ENCODE measurements at places on chromosomes 5 and 9. TPM values are rescaled to one million over a fixed set of nuclear protein-coding genes. Genes with fewer than 3 reads are reported as not detected.

GRCh38 chr5:69317391-69317790 is 15.2 kb downstream of the CCDC125 start:
- H3K4me3 ChIP-seq = no peak overlapping the region
- no peaks in the 10 kb centered on the region for H3K4me1 ChIP-seq
- H3K36me3 ChIP-seq = no peaks in the 10 kb centered on the region
- no peak overlapping the region for H3K27ac ChIP-seq
- no peaks in the 10 kb centered on the region for H3K27me3 ChIP-seq

GRCh38 chr5:98605426-98605825 is 168.0 kb upstream of the RGMB start:
- H3K4me3 ChIP-seq = no peak overlapping the region
- H3K36me3 ChIP-seq = no peaks in the 10 kb centered on the region
- H3K27ac ChIP-seq = no peak overlapping the region
- H3K27me3 ChIP-seq = no peaks in the 10 kb centered on the region

DNA sequence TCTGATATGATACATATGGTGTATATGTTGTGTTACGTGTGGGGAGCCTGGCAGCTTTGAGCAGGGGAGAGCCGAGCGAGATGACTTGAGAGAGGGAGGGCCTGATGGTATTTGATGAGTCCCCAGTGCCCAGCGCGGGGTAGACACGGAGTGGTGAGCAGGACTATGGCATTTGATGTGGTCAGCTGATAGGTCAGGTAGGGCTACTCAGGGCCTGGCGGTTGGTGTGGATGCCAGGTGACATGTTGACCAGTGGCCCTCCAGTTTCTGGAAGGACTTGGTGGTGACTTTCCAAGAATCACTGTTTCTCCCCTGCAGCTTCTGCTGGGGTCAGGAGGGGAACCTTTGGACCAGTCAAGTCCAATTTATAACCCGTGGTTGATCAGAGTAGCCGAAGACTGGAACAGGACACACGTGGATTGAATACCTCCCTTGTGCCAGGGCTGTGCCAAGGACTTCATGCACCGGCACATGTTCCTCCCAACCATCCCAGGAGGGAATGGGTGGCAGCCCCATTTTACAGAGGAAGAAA is 148.8 kb downstream of the RGS3 start:
- H3K4me1 ChIP-seq = no peaks in the 10 kb centered on the region
- DNase-seq = no peak
- H3K36me3 ChIP-seq = no peaks in the 10 kb centered on the region
- no peak overlapping the region for H3K27ac ChIP-seq

DNA sequence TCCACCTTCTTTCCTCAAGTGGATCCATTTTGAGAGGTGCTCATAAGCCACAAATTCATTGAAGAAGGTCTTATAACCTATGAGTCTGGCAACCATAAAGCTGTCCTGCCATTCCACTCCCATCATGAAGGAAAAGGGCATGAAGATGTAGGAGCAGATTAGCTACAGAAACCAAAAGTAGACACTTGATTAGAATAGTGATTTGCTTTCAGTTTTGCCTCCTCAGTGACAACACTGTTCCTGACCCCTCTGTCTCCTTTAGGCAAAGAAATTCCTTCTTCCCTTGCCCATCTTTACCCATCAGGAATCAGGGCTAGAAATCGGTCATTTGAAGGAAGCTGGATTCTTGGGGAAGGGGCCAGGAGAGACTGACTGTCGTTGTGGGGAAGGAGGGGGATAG is 55.2 kb downstream of the SLC28A3 start:
- no peaks in the 10 kb centered on the region for H3K36me3 ChIP-seq
- H3K27ac ChIP-seq = no peak overlapping the region
- no peaks in the 10 kb centered on the region for H3K4me1 ChIP-seq
- no peak overlapping the region for H3K4me3 ChIP-seq
- DNase-seq = no peak

- H3K4me1 ChIP-seq = no peaks in the 10 kb centered on the region
- H3K27ac ChIP-seq = no peak overlapping the region
- H3K36me3 ChIP-seq = no peaks in the 10 kb centered on the region
- DNase-seq = no peak
Observed at GRCh38 chr9:83020864-83021263, 42.1 kb downstream of the RASEF start.

DNA sequence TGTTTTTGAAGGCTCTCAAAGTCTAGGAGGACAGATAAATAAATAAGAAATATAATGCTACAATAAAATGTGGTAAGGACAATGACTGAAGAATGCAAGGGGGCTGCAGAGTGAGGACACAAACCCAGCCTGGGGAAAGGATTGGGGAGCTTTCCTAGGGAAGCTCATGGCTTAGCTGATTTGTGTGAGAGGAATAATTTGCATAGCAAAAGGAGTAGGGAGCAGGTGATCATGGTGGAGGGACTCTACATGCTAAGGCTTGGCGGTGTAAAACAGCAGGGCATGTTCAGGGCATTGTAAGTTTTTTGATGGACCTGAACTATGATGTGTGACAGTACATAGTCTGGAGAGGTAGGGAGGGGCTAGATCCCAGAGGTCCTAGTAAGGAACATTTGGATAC is 49.5 kb upstream of the CLINT1 start:
- H3K36me3 ChIP-seq = no peaks in the 10 kb centered on the region
- H3K27ac ChIP-seq = no peak overlapping the region
- H3K4me1 ChIP-seq = no peaks in the 10 kb centered on the region
- H3K4me3 ChIP-seq = no peak overlapping the region
- H3K27me3 ChIP-seq = no peaks in the 10 kb centered on the region

DNA sequence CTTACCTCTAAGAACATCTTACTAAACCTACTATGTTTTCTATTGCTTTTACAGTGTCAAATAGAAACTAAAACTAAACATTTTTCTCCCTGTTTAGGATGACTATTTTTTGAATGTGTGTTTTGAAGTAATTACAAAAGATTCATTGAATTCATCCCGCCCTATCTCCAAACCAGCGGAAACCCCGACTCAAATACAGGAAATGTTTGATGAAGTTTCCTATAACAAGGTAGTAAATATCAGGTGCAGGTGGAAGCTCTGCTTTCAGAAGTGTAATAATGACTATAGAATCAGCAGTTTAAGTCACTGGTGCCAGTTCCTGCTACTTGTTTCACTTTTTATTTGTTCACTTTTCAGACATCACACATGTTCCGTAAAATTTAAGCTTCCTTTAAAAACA is 20.0 kb downstream of the ERAP2 start:
- peak overlapping the region; percentile 36 for H3K4me3 ChIP-seq
- peaks cover 6% of the 10 kb centered on the region for H3K4me1 ChIP-seq
- H3K36me3 ChIP-seq = peaks cover 41% of the 10 kb centered on the region
- peak overlapping the region; percentile 69 for H3K27ac ChIP-seq
- DNase-seq = peak; percentile 74
- H3K27me3 ChIP-seq = no peaks in the 10 kb centered on the region

DNA sequence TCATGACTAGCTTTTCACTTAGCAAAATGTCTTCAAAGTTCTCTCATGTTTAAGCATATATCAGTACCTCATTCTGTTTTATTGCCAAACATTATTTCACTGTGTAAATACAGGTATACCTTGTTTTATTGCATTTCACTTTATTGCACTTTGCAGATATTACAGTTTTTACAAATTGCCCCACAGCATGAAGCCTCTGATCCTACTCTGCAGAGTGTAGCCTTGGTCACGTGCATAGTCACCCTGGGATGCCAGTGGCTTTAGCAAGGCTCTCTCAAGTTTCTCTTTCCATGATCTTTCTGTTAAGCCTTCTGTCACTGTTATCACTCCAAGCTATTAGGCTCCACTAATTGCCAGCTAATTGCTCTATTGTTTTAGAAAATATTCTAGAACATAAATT is 182.2 kb upstream of the GRIA1 start:
- no peak overlapping the region for H3K4me3 ChIP-seq
- no peak for DNase-seq
- H3K4me1 ChIP-seq = no peaks in the 10 kb centered on the region
- no peak overlapping the region for H3K27ac ChIP-seq

DNA sequence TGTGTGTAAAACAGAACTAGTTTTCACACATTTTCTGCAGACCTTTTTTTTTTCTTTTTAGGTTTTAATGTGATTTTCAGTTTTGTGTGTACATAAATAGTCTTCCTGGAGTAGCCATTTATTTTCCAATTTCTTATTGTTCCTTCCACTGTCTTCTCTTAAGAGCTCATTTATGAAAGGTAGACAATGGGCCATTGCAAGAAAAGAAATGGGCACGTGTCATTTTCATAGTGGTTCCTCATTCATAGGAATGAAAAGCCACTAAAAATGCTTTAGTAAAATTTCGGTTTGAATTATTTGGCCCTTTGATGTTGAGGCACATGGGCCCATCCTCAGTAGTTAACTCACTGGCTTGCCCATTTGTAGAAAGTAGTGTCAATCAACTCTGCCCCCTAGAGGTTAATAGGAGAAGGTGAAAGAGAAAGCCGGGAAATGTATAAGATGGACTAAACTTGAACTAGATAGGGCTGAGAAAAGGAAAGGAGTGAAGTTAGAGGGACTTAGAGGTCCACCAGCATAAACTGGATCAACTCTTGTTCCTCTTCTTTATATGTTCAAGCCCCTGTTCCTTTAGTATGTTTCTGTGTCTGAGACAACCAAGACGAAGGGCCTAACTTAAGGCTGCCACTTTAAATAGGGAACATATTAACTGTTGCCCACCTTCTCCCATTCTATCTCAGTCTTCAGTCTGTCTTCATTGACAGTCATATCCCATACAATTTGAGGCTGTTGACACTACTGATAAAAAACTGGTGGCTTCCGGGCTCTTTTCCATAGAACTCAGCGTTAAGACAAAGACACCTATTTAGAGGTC is 72.6 kb downstream of the SMARCA2 start:
- H3K27me3 ChIP-seq = no peaks in the 10 kb centered on the region
- DNase-seq = no peak
- no peak overlapping the region for H3K4me3 ChIP-seq
- peaks cover 72% of the 10 kb centered on the region for H3K36me3 ChIP-seq

- no peak overlapping the region for H3K4me3 ChIP-seq
- DNase-seq = no peak
- no peak overlapping the region for H3K27ac ChIP-seq
Observed at GRCh38 chr5:72439192-72439591, 68.0 kb downstream of the ZNF366 start.

DNA sequence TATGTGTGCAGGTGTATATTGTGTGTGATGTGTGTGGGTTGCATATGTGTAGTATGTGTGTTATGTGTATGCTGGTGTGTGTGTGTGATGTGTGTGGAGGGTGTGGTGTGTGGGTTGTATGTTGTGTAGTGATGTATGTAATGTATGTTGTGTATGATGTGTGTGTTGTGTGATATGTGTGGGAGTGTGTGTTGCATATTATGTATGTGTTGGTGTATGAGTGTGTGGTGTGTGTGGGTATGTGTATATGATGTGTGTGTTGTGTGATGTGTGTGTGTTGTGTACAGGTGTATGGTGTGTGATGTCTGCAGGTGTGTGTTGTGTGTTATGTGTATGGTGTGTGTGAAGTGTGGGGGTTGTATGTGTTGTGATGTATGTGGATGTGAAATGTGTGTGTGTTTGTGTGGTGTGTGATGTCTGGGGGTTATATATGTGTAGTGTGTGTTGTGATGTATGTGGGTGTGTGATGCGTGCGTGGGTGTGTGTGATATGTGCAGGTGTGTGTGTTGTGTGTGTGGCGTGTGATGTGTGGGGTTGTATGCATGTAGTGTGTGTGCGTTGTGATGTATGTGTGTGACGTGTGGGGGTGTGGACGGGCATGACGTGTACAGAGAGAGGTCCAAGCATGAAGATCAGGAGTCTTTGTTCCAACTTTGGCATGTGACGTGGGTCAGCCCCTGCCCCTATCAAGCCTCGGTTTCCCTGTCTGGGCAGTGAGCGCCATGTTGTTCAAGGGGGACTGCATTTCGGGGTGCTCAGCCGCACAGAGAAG is 8.5 kb upstream of the CRB2 start:
- no peak overlapping the region for H3K4me3 ChIP-seq
- no peak for DNase-seq
- H3K27me3 ChIP-seq = no peaks in the 10 kb centered on the region
- no peaks in the 10 kb centered on the region for H3K4me1 ChIP-seq
- H3K27ac ChIP-seq = no peak overlapping the region
- H3K36me3 ChIP-seq = no peaks in the 10 kb centered on the region

- no peak overlapping the region for H3K4me3 ChIP-seq
- no peak for DNase-seq
- no peak overlapping the region for H3K27ac ChIP-seq
Observed at GRCh38 chr9:109500421-109500974, 2.4 kb upstream of the PTPN3 start.

Gene ZNF608
- not detected for total RNA-seq

Gene TAF11L4
- total RNA-seq = not detected

Gene IL31RA
- not detected for total RNA-seq

Gene FOXD4L4
- total RNA-seq = not detected

Gene TRIP13
- 0.49 TPM for total RNA-seq

Gene CER1
- total RNA-seq = not detected

Gene PCDHGA4
- total RNA-seq = 0.17 TPM

Gene SET
- total RNA-seq = 270 TPM

Gene MRRF
- total RNA-seq = 33.3 TPM

Gene PRUNE2
- total RNA-seq = not detected

Gene FOXD4
- 0.27 TPM for total RNA-seq
